ENCODE measurements at places on chromosomes 5 and 9.

- DNase-seq = no peak
Observed at GRCh38 chr5:176692839-176693476, 45.7 kb downstream of the TSPAN17 start.

- DNase-seq = no peak
Observed at GRCh38 chr9:132878695-132879456, at the start of gene SPACA9. TSS of gene SPACA9 (plus strand) at chr9:132878898. CDS start at chr9:132883948, 5,050 bp downstream.

DNA sequence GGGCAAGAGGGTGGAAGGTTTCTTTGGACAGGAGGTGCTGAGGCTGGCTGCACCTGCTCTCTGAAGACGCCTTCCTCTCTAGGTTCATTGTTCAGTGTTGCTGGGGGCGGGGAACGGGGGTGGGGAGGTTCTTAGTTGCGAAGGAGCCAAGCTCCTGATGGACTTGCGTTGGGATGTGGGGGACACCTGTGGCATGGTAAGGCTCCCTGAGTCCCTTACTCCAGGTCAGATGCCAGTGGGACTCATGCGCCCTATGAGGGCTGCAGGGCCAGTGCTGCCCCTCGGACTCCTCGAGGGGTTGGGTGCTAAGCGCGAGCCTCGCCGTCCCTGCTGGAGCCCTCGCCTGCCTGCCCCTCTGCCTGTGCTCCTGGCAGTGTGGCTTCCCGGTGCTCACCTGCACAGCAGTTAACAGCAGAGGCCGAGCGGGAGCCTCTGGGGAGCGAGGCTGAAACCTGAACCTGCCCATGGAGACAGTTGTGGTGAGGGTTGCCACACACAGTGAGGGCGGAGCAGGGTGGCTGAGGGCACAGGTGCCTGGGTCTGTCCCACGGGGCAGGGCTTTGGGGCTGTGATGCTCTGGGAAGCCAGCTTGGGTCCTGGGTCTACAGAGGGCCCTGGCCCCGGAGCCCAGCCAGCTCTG, 5.5 kb downstream of the RNU6ATAC start:
- DNase-seq = no peak

- no peak for DNase-seq
Observed at GRCh38 chr5:149656576-149657182, 73.4 kb upstream of the PPARGC1B start.

- DNase-seq = no peak
Observed at GRCh38 chr5:103541114-103541513, 21.5 kb downstream of the NUDT12 start.

DNA sequence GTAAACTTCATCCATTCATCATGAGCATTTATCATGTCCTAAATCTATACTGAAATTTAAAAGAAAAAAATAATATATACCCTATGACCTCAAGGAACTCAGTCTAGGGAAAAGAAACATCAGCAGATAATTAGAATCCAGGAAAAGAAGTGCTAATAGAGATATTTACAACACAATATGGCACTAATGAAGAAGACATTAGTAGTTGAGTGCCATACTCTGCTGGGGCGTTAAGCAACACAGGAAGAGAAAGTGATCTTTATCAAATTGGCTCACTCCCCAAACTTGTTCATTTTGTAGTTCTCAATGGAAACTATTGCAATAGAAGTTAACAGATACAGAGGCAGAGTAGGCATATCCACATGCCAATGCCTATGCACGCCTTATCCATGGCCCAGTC, 27.5 kb downstream of the GABRA6 start:
- DNase-seq = no peak

DNA sequence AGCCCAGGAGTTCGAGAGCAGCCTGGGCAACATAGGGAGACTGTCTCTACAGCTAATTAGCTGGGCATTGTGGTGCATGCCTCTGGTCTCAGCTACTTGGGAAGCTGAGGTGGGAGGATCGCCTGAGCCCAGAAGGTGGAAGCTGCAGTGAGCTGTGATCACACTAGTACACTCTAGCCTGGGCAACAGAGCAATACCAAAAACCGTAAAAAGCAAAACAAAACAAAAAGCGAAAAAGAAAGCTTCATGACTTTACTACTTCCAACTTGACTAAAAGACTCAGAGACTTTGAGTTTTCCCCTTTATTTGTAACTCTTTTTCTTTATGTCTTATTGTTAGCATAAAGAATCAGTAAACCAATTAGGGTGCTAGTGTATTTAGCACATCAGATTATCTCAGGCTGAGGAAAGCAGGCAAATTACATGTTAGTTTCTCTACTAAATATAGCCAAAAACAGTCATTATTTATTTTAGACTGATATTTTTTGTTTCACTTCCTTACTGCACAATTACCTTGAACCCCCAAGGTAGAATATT, 5.4 kb downstream of the RAD17 start:
- no peak for DNase-seq

- DNase-seq = no peak
Observed at GRCh38 chr5:180070756-180071530, 616 bp downstream of the RNF130 start.

GRCh38 chr5:82991059-82991458, 86.1 kb downstream of the TMEM167A start:
- no peak for DNase-seq

DNA sequence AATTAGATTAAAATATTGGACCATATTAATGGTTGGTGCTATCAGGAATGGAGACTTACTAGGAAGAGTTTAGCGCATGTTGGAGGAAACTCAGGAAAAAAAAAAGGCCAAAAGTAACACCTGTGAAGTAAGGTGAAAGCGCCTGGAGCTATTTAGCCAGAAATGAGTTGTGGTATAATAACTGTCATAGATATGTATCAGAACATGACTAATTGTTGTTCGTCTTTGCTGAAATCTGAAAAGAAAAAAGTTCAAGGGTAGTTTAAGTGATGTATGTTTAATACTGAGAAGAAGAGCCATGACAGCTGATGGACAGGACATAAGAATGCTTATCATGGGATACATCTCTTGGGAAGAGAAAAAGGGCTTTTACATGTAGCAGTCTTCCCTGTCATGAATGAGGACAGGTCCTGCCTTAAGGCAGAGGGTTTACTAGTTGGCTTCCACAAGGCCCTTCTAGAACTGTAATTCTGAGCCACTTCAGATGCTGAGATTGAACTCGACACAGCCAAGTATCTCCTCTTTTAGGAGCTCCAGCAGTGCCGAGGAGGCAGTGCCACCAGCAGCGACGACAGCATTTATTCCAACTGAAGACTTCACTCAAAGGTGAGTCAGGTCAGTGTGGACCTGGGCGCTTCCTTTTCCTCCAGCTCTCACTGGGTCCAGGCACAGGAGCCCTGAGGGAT, 940 bp upstream of the CAMK4 start:
- no peak for DNase-seq

DNA sequence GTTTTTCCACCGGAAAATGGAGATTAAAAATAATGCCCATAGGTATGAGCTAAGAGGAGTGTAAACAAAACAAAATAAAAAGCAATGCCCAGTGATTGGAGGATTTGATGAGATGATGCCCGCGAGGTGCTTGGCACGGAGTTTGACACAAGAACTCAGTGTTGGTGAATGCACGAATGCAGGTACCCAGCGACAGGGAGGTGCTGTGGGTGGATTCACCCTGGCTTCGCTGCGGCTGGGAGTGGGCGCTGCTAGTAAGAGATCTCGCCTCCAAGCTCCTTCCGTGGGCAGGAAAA, 526 bp upstream of the STXBP1 start:
- DNase-seq = no peak

DNA sequence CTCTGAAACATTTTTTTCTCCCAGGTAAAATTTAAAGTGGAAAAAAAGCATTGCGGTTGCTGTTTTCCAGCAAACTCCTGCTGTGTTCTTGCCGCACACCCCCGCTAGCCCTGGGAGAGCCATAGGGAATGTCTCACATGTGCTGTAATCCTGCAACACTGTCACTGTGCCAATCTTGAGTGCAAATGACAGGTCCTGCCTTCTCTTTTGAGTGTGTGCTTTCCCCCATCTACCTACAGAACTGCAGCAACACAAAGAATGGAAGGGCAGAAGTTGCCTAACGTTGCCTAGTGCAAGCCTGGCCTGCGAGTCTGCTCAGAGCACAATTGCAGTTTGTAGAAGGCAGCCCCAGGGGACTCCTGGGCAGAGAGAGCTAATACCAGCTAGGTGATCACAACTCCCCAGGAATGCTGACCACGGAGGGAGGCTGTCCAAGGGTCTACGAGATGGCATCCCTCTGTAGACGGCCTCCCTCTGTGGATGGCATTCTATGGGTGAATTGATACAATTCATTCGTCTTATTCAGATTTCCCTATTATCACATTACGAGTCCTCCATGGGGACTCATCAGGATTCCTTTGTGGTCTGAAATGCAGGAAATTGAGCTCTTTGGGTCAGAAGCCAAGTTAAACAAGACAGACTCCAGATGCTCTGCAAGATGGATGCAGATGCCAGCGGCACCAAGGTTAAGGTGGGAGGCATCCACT, 172.6 kb upstream of the S1PR3 start:
- no peak for DNase-seq

DNA sequence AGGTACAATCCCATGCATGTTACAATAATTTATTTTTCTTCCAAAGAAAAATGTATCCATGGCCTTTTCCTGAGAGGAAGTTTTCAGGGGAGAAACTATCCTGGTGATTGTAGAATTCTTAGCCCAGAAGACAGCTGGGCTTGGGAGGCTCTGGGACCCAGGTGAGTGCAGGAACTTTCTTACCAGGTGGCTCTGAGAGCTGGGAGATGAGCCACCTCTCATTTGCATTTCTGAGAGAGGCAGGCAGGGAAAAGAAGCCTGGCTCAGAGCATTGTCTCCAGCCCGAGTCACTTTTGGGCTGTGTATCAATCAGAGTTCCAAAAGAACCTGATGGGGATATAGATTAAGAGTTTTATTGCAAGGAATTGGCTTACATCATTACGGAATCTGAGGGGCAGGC, 52.7 kb downstream of the ALG2 start:
- no peak for DNase-seq

GRCh38 chr5:166302166-166302565, 1989.3 kb upstream of the WWC1 start:
- no peak for DNase-seq

DNA sequence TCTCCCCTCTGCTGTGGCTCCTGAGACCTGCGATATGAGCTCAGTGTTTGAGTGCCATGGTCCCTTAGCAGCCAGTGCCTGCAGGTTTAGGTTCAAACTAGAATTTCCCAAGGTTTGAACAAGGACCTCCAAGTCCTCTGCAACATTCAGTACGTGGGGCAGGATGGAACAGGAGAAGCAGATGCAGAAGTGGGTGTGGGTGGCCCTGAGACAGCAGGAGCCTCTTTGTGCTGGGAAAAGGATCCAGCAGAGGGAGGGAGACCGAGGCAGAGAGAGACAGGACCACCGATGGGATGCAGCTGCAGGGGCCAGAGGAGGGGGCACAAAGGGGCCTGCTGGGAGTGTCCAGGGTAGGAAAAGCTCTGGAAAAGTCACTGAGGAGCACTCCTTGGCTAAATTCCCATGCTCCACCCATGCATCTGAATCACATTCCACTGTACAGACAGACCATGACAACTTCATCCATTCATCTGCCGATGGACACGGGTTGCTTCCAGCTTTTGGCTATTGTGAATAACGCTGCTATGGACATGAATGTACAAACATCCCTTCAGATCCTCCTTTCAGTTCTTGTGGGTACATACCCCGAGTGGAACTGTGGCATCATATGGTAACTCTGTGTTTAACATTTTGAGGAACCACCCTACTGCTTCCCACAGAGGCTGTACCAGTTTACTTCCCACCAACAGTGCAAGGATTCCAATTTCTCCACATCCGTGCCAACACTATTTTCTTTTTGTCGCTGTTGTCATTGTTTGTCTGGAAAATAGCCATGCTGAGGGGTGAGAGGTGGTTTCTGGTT, 26.7 kb upstream of the SUSD3 start:
- DNase-seq = no peak
